GM04503 (cell line): ENCODE measurements at places on chromosomes 6 and 20.
A peak's percentile ranks its signal among the peaks of the same experiment; 100 is the strongest.

GRCh38 chr6:117906958-117907600 lies at the start of gene SLC35F1:
Gene SLC35F1 (plus strand): TSS chr6:117907264.
- no peak for DNase-seq

- DNase-seq = no peak
Observed at GRCh38 chr20:63884506-63885263, 10.2 kb upstream of the DNAJC5 start.

DNA sequence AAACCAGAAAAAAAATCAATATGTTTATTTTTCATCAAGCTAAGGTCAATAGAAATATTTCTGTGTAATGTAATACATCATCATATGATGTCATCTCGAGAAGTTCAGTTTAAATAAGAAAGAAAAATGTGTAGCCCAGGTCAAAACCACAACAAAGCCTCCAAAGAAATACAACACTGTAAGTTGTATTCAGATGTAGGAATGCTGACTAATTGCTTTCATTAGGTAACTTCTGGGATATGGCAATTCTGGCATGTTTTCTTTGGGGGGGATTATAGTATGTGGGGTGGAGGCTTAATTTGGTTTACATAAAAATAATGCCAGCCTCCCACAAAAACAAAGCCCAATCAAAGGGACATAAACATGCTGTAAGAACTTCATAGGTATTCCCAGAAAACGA lies 881.8 kb upstream of the CITED2 start:
- DNase-seq = no peak

GRCh38 chr6:91705646-91706045 lies 1118.8 kb upstream of the MAP3K7 start:
- DNase-seq = no peak

- DNase-seq = no peak
Observed at GRCh38 chr6:165846123-165846966, 183.3 kb upstream of the PDE10A start.

DNA sequence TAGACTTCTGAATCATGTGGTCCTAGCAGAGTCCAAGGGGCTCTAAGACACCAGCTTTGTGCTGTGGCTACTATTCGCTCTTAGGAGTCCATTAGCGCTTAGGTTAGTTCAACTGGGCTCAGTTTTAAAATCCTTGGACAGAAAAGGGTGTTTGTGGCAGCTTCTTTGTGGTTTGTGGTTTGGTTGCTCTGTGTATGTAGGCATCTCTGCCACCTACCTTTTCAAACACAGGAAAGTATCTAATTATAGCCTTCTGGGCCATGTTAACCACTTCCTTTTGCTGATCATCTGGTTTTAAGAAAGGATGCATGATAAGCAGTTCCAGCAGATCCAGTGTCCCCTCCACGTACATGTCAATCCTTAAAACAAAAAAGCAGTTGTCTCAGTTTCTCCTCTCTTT lies 10.8 kb downstream of the GSTA4 start:
- DNase-seq = no peak

GRCh38 chr20:23027721-23028120 lies 7.4 kb upstream of the SSTR4 start:
- DNase-seq = no peak

- no peak for DNase-seq
Observed at GRCh38 chr6:18363746-18364145, 23.4 kb upstream of the RNF144B start.

GRCh38 chr6:903761-904160 lies 210.8 kb upstream of the EXOC2 start:
- DNase-seq = no peak

DNA sequence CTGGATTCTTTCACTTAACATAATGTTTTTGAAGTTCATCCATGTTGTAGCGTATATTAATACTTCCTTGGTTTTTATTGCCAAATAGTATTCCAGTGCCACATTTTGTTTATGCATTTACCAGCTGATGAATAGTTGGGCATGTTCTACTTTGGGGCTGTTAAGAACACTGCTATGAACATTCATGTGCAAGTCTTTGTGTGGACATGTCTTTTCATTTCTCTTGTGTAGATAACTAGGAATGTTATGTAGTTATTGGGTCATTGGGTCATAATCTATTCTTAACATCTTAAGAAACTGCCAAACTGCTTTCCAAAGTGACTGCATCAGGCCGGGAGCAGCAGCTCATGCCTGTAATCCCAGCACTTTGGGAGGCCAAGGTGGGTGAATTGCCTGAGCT lies 43.8 kb upstream of the GLP1R start:
- no peak for DNase-seq

DNA sequence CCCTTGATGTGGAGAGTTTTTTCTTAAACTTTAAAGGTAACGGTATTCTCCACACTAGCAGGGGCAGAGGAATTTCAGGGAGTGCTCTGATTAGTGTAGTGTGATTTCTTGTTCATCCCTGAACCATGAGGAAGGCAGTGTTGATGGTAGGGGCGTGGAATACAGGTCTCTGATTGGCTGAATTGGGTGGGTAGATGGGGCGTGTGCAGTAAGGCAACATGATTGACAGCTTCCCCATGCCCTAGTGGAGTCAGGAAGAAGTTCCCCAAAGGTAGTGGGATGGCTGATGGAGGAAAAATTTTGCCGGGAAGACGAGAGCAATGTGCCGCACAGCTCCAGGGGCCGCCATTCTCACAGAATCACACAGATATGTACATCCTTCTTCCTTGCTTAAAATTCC lies 97.4 kb upstream of the SALL4 start:
- no peak for DNase-seq

- DNase-seq = no peak
Observed at GRCh38 chr6:150343434-150343833, 25.4 kb upstream of the IYD start.

- no peak for DNase-seq
Observed at GRCh38 chr6:35686873-35687555, 1.7 kb downstream of the FKBP5 start.

DNA sequence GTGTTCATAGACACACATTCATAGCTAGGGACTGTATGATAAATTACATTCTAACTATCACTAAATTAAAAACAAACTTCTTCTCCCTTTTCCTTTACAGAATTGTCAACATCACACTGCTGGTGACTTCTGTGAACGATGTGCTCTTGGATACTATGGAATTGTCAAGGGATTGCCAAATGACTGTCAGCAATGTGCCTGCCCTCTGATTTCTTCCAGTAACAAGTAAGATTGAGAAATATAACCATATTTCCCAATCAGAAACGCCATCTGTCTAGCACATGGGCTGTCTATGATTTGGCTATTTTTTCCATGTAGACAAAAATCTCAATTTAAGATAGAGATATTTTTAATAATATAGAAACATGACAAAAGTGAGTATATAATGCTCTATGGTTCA lies 367.7 kb downstream of the ARHGAP18 start:
- peak; percentile 64 for DNase-seq

DNA sequence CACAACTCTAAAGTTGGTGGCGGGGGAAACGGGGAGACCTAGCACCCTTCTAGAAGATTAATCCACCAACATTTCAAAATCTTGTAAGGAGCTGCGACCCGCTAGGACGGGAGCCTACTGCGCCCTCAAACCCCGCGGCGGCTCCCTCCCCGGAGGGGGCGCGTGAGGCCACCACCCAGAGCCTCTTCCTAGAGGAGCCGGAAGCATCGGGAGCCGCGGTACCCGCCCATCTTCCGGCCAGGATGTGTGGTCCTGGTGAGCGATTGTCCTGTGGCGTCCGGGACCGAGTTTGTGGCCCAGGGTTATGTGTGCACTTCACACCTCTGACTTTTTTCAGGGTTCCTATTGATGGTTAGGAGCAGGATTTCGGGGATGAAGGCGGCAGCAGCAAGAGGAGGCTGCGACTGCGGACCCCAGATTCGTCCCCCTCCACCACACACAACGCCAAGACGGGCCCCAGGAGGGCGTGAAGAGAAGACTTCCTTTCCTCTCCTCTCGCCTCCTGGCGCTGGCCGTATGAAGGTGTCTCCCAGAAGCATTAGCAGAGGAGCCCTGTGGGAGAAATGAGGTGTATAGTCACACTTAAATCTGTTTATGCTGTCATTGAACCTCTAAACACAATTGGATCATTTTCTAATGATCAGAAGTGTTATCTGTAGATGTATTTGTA lies 10.7 kb downstream of the ZNF165 start:
- no peak for DNase-seq

DNA sequence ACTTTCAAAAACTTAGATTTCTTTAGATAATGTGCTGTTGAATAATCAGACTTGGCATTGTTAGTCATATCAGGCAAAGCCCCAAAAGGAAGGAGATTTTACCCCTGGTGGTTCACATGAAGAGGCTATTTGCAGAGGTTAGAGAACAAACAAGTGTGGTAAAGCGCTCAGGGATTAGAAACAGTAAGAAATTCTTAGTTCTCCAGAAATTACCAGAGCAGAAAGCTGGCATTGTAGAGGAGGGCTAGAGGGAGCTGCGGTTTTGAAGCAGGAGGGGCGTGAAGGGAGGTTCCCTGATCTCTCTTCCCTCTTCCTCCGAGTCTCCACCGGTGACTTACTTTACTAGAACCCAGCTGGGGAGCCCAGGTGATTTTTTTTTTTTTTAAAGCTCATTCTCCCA lies 10.2 kb downstream of the MYO6 start:
- no peak for DNase-seq

- no peak for DNase-seq
Observed at GRCh38 chr6:83309344-83309743, 116.2 kb downstream of the RWDD2A start.

GRCh38 chr6:5121479-5121878 lies 36.3 kb downstream of the PPP1R3G start:
- no peak for DNase-seq

DNA sequence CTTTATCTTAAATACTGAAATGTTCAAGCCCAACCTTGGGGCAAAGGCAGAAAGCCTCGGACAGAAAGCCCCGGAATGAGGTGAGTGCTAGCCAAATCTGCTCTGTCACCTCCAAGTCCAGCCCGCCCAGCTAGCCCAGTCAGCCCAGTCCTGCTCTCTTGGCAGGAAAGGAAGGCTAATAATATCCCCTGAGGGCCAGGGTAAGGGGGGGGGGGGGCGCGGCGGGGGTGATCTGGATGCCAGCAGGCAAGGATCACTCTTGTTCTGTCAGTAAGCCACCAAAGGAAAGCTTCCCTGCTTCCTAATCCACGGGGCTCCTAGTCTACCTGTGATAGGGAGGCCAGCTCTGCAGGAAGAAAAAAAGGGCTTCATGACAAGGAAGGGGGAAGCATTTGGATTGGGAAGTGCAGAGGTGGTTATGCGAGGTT lies 1.1 kb downstream of the NDRG3 start:
- no peak for DNase-seq

GRCh38 chr6:40891131-40891530 lies 147.9 kb downstream of the UNC5CL start:
- DNase-seq = no peak

GRCh38 chr6:149888659-149889058 lies 9.3 kb downstream of the RAET1E start:
- no peak for DNase-seq

DNA sequence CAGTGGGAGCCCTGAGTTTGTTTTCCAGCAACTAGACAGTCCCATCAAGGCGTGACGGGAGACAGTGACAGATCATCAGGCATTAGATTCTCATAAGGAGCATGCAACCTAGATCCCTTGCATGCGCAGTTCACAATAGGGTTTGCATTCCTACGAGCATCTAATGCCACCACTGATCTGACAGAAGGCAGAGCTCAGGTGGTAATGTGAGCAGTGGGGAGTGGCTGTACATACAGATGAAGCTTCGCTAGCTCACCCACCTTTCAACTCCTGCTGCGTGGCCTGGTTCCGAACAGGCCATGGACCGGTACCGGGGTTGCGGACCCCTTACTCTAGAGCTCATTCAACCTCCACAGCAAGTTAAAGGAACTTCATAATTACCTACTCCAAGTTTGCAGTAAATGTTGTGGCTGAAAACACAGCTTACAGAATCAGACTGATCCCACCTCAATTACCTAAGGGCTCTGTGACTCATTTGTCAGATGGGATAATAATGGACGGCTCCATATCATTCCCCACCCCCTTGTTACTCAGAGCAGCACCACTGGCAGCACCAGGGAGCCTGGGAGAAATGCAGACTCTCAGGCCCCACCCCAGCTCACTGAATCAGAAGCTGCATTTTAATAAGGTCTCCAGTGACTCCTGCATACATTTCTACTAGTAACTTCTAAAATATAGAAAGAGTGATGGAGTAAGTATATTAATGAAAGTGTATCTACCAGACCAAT lies 15.7 kb downstream of the PXMP4 start:
- DNase-seq = no peak

- no peak for DNase-seq
Observed at GRCh38 chr6:148983966-148984365, 237.1 kb downstream of the UST start.

GRCh38 chr6:142474531-142475289 lies 172.9 kb downstream of the ADGRG6 start:
- DNase-seq = peak; percentile 5

GRCh38 chr6:134247231-134247833 lies 70.6 kb downstream of the SGK1 start:
- no peak for DNase-seq

DNA sequence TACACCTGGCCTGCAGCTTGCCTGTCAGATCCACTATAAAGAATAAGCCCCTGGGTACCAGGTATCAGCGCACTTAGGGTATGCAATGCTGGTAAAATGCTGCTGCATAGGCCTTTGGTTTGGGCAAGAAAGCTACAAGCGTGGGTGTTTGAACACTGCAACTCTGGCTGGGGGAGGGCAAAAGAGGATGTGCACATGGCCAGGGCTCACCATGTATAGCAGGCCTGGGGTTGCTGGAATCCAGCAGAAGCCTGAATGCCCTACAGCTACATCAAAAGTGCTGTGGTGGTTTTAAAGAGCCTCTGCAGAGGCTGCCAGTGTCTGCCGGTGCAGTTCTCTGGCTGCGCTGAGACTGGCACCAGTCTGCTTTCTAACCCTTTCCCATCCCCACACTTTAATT lies 51.7 kb downstream of the UQCC1 start:
- DNase-seq = no peak

- no peak for DNase-seq
Observed at GRCh38 chr6:38813041-38813823, 98.1 kb downstream of the DNAH8 start.

- peak; percentile 38 for DNase-seq
Observed at GRCh38 chr6:119426619-119427018, 77.1 kb upstream of the MAN1A1 start.

- no peak for DNase-seq
Observed at GRCh38 chr6:19895866-19896692, 58.9 kb downstream of the ID4 start.
